ENCODE measurements at places on chromosomes 5 and 9. TPM values are rescaled to one million over a fixed set of nuclear protein-coding genes. Genes with fewer than 3 reads are reported as not detected.

CD14 gene
- 17.6 TPM for polyA plus RNA-seq

PCDHGC5 gene
- 0.61 TPM for polyA plus RNA-seq

CDC14B gene
- polyA plus RNA-seq, result 4.6 TPM

GPR151 gene
- polyA plus RNA-seq, result not detected

INSYN2B gene
- 0.02 TPM for polyA plus RNA-seq

SHISAL2B gene
- 69.8 TPM for polyA plus RNA-seq

DNA sequence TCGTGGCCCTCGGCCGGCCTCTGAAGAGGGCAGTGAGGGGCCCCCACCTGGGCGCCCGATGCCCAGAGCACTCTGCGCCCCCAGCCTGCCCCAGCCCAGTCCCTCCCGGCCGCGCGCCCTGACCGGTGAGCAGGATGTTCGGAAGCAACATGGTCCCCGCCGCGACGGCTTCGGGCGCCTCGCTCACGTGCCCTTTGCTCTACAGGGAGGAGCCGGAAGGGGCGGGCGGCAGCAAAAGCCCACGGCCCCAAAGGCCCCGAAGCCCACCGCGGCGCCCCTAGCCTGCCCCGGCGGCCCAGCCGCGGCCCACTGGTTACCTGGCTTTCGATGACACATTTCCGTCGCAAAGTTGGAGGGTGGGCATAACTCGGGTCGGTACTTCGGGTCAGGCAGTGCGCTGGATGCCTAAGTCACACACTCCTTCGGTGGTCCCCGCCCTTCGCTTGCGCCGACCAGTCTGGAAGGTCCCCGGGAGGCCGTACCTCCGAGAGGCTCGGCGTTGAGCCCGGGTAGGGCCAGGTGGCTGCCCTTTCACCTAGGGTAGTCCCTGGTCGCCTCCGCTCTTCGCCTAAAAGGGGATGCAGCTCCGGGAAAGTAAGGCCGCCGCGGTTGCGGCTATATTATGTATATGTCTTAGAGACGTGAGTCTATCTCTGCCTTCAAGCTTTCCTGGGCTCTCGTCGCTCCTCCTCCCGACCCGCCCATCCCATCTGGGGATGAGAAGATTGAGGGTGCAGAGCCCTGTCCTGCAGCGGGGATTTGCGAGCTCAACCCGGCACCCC, at the start of the genes AK6, RAD17 and TAF9:
AK6 (minus strand) TSS at position 181 of the 782 bp plus-strand sequence; CDS start at position 151, 30 bp downstream.
RAD17 (plus strand) TSS at position 479 of the 782 bp plus-strand sequence. CDS start 2,391 bp downstream, outside the sequence.
TAF9 (minus strand) TSS at position 181 of the 782 bp plus-strand sequence. CDS start 3,783 bp downstream, outside the sequence.
- DNase-seq, result peak; percentile 89

DNA sequence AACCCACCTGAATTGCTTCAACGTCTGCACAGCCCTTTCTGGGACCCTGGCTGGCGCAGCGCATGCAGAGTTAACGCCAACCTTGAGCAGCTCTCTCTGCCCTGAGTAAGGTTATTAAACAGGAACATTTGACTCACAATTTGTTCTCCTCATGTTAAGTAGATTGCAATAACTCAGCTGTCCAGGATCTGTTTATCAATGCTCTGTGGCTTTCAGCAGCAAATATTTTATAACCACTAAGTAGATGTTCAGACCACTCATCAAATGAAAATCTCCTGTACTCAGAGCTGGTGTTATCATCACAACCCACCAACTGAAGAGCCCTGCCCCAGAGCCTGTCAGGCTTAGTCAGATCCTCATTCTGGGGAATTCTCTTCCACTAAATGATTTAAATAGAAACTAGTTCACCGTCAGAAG, 403.0 kb downstream of the ZNF608 start:
- no peak for DNase-seq

DNA sequence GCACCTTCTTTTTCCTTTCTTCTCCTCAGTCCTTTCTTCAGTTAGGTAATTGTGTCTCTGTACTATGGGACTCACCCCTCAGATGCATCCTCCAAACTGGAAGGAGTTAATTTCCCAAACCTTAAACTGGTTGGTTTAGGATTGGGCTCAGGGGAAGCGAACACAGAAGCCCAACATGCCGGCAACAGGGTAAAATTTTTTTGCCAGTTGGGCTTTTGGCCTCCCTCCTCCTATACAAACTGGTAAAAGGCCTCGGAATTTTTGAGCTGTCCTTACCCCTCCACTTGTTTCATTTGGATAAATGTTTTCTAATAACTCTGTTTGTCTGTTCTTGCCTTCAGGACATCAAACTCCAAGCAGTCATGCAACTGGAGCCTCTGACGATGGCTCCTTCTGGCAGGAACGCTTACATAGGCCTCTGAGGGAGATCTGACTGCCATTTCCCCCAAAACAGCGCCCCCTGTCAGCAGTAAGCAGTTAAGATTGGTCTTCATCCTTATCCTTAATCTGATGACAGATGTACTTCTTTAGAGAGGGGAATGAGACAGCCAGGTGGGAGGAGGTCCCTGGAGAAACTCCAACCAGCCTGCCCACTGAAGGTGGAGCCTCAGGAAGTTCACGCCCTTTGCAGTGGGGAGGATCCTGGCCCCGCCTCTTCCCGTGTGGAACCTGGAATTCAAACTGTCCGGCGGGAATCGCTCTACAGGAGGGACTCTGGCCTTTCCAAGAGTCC, 57.8 kb upstream of the SPINK5 start:
- DNase-seq, result no peak

- no peak for DNase-seq
Measured at GRCh38 chr9:3419893-3420292, 105.9 kb downstream of the RFX3 start.

- DNase-seq, result no peak
Measured at GRCh38 chr9:109780453-109781033, 545 bp downstream of the PALM2AKAP2 start.

GRCh38 chr9:110337727-110338126, at the start of gene TXNDC8:
Gene TXNDC8, minus strand, starts transcription at chr9:110337863.
- no peak for DNase-seq

- DNase-seq, result no peak
Measured at GRCh38 chr5:167207081-167207480, 1084.4 kb upstream of the WWC1 start.

GRCh38 chr5:178644826-178645545, 18.1 kb upstream of the CLK4 start:
- no peak for DNase-seq

Measured in pancreas (tissue), 10 donors.